Activated CD8-positive, alpha-beta memory T cell treated with anti-CD3 and anti-CD28 coated beads, Interleukin-2, amount 50 U/mL, for 48 hours (primary cell): ENCODE measurements at places on chromosomes 16 and 17.
A peak's percentile ranks its signal among the peaks of the same experiment; 100 is the strongest.

GRCh38 chr16:526181-527014 is 1.1 kb upstream of the CAPN15 start:
- peak; percentile 70 for DNase-seq

DNA sequence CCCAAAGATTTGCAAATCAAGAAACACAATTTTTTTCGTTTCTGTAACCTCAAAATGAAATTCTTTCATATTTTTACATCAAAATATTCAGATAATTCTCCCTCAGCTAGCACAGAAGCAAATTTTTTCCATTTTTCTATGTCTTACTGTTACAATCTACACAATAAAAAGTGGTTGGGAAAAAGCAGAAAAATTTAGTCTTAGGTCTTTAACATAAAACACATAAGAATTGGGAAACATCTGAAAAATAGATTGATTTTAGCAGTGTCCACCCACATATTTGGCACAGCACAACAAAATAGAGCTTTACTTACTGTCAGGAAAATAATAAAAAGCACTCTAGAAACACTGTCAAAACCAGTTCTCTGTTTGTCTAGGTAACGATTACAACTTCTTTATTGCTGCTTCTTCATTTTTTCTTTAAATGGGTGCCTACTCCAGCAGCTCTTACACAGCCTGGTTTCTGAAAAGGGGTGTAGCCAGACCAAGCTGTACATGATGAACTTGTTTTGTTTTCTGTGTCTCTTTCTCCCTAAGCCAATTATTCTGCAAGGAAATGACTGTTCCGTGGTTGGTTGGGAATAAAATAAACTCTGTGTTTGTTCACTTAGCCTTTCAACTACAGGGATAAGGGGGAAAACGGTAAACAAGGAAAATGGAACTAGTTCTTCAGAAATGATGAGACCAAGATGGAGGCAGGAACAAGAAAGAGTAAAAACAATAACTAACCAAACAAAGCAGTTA is at the start of gene ABCA6:
Gene ABCA6 (minus strand): TSS at position 465 of the 744 bp plus-strand sequence. CDS start 1,192 bp downstream, outside the sequence.
- DNase-seq, result no peak

DNA sequence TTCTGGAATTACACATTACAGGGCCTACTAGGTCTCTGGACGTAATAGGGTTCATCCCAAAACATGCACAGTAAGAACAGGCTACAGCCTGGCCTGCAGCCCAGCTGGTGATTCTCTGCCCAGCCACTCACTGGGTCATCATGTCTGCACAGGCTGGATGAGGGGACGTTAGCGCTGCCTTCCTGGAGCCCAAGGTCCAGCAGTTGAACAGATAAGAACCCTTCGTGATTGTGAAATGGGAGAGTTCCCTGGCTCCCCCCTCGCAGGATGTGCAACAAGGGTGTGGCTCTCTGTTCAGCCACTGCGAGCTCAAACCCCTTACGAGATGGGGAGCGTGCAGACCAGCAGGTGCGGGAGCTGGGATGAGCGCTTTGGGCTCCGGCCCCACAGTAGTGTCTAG is 200.0 kb upstream of the CDH5 start:
- DNase-seq, result no peak

- DNase-seq, result no peak
Observed at GRCh38 chr16:397135-397661, at the start of gene NME4. NME4 (plus strand) TSS chr16:397199; CDS start chr16:397223, 24 bp downstream.

DNA sequence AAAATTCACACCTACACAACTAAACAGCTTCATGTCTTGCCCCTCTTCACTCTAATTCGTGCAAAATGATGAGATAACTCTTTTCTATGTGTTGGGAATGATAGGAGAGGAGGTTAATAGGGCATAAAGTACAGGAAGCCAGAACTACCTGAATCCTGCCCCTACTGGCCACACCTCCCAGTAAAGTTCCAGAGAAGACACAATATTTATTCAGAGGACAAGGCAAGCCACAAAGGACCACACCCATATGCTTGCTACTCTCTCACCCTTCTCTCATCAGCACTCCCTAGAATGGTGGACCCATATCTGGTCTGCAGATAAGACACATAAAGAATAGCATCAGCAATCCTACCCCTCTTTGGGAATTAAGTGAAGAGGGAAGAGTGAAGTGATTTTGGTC is 74.6 kb downstream of the ZNF18 start:
- DNase-seq, result no peak

DNA sequence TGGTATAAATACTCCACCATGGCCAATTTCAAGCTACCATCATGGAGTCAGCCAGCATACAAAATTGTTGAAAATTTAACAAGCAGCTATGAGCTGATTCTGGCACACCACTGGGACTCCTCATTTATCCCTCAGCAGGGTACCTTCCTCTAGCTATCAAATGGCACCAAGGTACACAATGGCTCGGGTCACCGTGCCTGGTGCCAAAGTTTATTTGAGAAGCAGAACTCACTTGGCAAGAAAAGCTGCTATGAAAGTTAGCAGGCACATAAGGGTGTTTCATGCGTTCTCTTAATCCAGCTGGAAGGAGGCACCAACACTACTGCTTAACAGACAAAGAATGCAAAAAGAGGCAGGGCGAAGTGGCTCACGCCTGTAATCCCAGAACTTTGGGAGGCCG is 51.6 kb downstream of the IKZF3 start:
- DNase-seq, result no peak

- DNase-seq, result peak; percentile 86
Observed at GRCh38 chr17:38870259-38871165, 654 bp downstream of the LASP1 start.

GRCh38 chr17:70618641-70619040 is 449.3 kb downstream of the KCNJ2 start:
- no peak for DNase-seq

- peak; percentile 78 for DNase-seq
Observed at GRCh38 chr17:81253358-81254131, 14.4 kb downstream of the NDUFAF8 start.
